Activated gamma-delta T cell treated with Interleukin-2 at 50 U/mL for 16 hours (primary cell): ENCODE measurements at places on chromosomes 13 and 19.

- no peak for DNase-seq
Observed at GRCh38 chr13:57820924-57821323, 189.4 kb downstream of the PCDH17 start.

- DNase-seq = no peak
Observed at GRCh38 chr19:14507704-14508542, 10.3 kb downstream of the DNAJB1 start.

- DNase-seq = no peak
Observed at GRCh38 chr13:64640002-64640401, 2590.1 kb downstream of the PCDH9 start.

DNA sequence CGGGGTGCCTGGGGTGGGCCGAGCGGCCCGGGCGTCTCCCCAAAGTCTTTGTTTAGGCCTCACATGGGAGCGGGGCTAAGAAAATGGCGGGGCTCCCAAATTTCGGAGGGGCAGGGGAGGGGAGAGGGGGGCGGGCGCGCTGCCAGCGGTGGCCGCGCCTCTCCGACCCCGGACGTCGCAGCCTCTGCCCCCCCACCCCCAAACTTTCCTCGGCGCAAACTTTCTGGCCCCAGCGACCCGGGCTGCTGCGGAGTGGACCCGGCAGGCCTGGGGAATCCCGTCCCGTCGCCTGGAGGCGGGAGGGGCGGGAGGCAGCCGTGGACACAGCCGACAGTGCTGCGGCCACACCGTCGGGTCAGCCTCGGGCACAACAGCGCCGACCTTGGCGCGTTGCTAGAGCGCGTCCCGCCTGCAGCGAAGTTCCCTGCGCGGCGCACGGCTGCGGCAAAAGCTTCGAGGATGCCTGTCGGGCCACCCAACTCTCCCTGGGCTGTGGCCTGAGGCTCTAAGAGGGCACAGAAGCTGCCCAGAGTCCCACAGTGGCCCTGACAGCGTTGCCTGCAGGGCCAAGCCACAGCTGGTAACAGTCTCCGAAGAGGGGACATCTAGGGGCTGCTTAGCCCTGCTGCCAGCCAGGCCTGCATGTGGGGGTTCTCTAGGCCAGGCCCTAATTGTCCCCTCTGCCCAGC lies 1.3 kb downstream of the NFIX start:
- no peak for DNase-seq

DNA sequence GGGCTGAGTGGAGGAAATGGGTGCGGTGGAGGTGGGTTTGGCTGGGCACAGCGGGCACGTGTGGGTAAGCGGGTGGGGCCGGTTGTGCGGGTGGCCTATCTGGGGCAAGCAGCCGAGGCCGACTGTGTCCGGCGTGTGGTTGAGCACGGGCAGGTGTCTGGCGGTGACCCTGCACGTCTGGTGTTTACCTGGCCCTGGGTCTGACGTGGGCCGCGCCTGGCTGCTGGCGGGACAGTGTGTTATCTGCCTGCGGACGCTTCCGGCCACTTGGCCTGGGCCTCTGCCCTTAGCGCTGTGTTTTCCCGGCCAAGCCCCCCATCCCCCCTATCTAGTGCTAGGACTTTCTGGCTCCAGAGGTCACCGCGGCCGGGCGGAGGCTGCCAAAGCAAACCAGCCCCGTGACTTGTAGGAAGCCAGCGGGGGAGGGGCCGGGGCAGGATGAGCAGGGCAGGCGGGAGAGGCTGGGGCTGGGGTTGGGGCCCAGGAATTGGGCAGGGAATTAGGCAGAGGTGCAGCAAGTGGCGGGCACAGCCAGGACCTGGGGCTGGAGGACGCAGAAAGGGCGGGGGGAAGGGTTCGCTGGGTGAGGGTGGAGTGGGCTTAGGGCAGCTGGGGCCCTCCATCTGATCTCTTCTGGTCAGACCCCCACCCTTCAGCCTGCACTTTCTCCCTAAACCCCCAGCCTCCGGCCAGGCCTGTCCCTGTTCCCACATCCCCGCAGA lies 534 bp upstream of the HPN start:
- DNase-seq = no peak

GRCh38 chr13:84994582-84994981 lies 804.6 kb downstream of the SLITRK6 start:
- DNase-seq = no peak

DNA sequence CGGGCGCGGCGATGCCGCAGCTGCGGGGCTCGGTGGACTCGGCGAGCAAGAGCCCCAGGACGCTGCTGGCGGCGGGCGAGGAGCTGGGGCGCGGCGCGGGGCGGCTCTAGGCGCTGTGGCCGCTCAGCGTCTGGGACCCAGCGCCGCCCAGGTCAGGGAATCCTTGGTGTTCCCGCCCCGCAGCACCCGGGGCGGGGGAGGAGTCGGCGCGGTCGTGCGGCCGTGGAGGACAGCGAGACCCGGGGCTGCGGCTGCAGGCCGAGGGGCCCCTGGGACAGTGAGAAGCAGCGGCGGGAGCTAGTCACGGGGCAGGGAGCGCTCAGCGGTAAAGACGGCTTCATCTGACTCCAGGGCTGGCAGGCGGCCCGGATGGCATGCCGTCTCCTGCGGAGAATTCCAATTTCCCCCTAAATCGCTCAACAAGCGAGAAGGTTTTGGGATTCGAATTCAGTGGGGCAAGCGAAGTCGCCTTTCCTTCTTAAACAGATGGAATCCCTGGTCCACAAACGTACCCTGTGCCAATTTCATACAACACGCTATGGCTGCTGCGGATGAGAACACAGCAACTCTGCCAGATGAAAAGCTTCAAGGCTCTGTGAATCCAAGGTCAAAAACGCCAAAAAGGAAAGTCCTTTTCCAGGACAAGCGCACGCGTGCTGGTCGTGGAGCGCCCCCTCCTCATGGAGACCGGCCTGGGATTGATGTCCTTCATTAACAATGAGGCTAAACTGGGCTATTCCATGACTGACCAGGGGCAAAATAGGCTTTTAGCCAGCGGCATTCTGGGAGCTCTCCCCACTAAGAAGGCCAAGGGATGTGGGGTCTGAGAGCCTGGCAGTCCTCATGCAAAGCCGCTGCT lies 4.2 kb upstream of the ZSCAN4 start:
- no peak for DNase-seq

DNA sequence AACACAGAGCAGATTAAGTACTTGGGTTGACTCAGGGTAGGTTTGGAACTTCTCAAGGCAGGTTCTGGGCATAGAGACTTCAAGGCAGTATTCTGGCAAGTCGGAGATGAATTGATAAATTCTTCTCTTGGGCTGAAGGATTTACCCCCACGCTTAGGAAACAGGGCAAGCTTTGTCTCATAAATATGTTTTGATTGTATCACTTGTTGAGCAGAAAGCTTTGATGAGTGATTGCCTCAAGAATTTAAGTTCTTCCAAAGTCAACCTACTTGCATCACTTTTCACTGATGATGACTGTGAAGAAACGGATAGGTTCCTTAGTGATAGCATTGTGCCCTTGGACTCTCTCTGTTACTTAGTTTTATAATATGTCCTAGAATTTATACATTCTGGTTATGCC lies 258.6 kb upstream of the DACH1 start:
- DNase-seq = no peak

DNA sequence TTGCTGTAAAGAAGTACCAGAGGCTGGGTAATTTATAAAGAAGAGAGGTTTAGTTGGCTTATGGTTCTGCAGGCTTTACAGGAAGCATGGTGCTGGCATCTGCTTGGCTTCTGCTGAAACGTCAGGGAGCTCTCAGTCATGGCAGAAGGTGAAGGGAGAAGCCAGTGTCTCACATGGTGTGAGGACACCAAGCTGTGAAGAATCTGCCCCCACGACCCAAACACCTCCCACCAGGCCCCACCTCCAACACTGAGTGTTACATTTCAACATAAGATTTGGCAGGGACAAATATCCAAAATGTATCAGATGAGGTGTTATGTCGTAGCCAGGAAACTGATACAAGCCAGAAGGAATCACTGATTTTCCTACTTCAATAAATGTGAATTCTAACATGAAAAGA lies 136.5 kb downstream of the CYSLTR2 start:
- DNase-seq = no peak

DNA sequence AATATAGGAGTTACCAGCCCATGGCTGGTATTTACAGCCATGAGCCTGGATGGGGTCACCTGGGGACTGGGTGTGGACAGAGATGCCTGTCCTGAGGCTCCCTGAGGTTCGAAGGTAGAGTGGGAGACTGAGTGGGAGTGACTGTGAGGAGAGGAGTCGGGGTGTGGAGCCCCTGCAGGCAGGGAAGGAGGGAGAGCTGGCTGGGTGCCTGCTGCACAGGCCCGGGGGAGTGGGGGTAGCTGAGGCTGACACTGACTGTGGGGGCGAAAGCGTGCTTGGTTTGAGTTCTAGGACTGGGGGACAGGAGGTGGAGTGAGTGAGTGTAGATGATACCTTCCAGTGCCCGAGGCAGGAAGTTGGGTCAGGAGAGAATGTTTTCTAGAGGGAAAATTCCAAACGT lies 7.1 kb downstream of the RAB11B start:
- DNase-seq = no peak

- no peak for DNase-seq
Observed at GRCh38 chr13:80058626-80059025, 282.3 kb downstream of the SPRY2 start.

- no peak for DNase-seq
Observed at GRCh38 chr19:47275791-47276461, 1.2 kb downstream of the INAFM1 start.

GRCh38 chr19:10915130-10916091 lies 13.0 kb downstream of the YIPF2 start:
- DNase-seq = no peak

DNA sequence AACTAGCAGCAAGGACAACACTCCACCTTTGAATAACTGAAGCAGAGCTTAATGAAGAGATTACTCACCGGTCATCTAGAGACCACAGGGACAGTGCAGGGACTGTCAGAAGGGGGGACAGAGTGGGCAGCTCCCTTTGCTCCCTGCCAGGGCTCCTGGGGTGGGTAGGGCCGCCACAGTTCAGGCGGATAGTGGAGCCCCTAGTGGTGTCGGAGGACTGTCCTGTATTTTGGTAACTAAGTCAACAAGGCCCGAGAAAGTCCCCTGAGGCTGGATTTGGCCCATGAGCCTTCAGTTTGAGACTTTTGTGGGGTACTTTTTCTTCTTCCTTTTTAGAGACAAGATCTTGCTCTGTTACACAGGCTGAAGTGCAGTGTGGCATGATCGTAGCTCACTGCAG lies 44.6 kb downstream of the GJA3 start:
- DNase-seq = no peak

- DNase-seq = no peak
Observed at GRCh38 chr19:43362179-43362578, 8.7 kb downstream of the CD177 start.
